ENCODE measurements at places on chromosomes 3 and 15.

DNA sequence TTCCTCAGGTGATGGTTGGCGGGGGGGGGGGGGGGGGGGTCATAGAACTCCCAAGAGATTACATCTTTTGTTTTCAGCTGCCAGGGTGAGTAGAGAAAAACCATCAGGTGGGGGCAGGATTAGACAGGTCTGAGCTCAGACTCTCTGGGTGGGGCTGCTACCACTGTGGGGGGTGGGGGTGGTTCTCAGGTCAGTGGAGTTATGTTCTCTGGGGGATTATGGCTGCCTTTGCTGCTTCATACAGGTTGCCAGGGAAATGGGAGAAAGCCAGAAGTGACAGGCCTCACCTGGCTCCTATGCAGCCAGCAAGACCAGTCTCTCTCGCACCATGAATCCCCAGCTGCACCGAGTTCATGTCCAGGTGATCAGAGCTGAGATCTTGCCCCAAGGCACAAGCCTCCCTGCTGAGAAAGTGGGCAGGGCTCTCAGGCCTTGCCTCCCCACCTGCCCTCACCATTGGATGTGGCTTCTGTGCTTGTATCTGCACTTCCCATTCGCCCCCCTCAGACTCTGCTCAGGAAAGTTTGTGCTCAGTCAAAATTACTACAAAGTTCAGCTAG, 828.1 kb downstream of the MCTP2 start:
- DNase-seq: no peak

- DNase-seq: no peak
Measured at GRCh38 chr15:69089258-69089657, 71.2 kb upstream of the GLCE start.

DNA sequence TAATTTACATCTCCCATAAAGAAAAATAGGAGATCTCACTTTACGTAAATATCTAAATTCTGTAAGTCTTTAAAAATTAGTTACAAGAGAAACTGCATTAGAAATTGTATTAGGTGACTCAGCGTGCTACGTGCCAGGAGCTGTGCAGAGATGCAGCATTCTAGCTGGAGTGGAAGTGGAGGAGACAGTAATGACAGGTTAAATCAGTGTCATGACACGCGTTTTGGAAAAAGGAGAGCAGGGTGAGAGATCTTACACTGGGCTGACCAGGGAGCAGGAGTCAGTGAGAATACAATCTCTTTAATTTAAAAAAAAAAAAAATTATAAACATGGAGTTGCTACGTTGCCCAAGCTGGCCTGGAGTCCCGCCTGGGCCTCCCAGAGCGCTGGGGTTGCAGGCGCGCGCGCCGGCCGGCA, 635 bp downstream of the TUBGCP5 start:
- DNase-seq: no peak

DNA sequence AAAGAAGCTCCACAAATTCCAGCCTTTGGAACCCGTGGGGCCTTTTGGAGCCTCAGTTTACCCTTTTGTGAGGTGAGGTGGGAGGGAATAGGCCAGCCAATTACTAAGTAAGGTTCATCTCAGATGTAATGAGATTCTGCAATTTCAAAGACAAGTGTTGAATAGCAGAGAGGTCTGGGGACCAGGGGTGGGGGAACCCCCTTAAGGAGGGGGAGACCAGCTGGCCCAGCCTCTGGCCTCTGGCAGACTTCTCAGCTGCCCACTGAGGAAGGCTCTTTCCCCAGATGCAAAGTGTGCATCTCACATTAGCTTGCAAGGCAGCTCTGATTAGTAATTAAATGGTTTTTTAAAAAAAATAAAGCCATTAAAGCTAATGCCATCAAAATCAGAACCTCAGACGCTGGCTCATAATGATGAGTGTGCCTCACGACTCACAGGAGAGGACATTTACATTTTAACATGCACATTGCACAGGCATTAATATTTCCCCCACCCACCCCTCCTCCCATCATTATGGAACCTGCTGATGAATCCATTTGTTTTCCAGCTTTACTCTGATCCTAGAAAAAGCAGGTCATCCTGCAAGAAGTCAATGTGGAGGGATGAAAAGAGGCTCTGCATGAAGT, 176.7 kb upstream of the TLE3 start:
- DNase-seq: no peak

DNA sequence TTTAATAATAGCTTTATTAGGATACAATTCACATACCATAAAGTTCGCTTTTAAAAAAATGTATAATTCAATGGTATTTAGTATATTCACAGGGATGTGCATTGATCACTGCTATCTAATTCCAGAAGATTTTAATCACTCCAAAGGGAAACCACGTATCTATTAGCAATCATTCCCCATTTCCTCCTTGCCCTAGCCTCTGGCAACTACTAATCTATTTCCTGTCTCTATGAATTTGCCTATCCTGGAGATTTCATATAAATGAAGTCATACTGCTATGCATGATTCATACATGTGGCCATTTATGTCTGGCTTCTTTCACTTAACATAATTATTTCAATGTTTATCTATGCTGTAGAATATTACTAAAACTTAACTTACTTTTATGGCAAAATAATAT, 32.0 kb upstream of the CASR start:
- no peak for DNase-seq

DNA sequence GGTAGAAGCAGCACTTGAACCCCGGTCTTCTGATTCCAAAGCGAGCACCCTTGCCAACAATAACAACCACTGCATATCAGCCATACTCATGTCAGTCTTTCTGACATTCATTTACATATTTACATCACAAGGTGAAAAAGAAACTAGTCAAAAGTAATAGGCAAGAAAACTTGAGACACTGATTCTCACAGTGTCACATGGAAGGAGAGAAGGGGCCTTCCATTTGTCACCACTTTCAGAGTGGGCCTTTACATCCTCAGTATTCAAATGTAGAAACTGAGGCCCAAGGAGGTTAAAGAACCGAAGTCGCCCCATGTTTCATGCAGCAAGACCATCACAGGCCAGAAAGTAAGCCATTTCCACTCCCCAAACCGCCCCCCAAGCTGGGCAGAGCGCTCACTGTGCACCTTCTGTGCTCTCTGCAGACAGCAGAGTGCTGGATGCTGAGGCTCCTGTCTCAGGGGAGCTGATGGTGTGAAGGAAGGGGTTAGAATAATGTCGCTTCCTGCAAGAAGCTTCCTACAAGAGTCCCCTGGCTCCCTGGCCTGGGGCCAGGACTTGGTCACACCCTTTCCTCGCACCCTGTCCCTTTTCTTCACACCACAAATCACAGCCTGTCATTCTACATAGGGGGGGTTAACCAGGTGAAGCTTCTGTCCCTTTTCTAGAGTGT, 260.1 kb downstream of the UACA start:
- no peak for DNase-seq

- DNase-seq: peak; percentile 23
Measured at GRCh38 chr3:33915796-33916546, 117.5 kb downstream of the PDCD6IP start.

- DNase-seq: no peak
Measured at GRCh38 chr3:154931484-154931883, 148.6 kb upstream of the MME start.

DNA sequence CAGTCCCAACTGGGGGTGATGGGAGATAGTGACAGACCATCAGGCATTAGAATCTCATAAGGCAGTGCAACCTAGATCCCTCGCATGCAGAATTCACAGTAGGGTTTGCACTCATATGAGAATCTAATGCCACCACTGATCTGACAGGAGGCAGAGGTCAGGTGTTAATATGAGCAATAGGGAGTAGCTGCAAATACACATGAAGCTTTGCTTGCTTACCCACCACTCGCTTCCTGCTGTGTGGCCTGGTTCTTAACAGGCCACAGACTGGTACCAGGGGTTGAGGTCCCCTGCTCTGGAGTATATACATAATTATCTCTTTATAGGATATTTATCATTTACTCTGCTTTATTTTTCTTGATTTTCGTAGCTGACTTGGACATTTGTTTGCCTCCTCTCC, 36.0 kb upstream of the ZMAT3 start:
- DNase-seq: no peak

GRCh38 chr3:189467451-189467850, 163.7 kb upstream of the TP63 start:
- DNase-seq: no peak

- DNase-seq: no peak
Measured at GRCh38 chr3:176690083-176690869, 507.0 kb downstream of the TBL1XR1 start.

GRCh38 chr3:177729956-177730681, 532.8 kb upstream of the TBL1XR1 start:
- no peak for DNase-seq

DNA sequence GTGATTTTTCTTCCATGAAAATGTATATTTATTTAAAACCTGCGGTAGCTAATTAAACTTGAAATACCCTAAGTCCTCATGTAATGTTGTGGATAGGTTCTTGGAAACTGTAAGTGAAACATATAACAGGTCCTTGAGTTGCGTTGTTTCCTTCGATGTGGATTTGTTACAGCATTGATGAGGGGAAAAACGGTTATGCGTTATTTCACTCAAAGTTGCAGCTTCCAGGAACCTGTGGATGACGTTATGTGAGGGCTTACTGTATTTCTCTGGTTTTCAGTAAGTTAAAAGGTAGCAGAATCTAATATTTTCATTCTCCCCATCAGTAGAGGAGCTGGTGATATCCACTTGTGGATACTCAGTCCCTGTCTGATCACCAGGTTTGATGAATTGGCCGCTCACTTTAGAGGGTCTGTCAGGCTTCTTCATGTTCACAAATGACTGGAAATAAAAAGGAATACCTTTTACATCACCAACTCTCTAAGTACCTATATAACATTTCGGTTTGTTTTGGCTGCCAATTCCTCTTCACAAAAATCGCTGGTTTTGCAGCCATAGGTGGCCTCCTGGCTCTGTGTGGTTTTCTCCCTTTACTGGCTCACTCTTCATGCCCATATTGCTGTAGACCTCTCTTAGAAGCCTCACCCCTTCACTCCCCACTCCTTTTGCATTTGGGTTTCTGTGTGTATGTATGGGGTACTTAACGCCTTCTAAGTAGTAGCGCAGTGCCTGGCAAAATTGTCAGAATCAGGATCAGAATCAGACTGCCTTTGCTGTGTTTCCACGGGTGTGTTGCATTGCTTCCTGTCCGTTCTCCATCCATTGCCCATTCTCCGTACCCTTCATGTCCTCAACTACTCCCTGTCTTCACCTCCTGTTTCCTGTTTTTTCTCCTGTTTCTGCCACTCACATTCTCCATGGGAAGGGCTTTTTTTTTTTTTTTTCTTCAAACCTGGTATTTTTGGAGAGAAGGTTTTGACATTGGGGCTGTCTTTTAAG, 112.6 kb downstream of the FNDC3B start:
- DNase-seq: no peak

DNA sequence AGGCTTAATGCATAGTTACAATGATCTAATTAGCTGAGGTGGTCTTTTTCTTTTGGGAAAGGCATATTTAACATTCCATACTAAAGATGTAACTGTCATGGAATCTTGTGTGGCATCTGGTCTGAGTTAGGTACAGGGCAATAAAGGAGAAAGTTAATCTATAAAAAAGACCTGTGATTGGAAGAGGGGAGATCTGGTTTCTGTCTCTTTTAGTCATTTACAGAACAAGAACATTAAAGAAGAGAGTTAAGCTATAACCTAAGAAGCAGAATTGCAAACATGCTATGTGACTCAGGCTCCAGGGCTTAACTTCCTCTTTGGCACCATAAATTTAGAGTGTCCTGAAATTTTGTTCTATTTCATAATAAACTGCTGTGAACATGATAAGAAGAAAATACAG, 47.2 kb upstream of the MME start:
- no peak for DNase-seq

DNA sequence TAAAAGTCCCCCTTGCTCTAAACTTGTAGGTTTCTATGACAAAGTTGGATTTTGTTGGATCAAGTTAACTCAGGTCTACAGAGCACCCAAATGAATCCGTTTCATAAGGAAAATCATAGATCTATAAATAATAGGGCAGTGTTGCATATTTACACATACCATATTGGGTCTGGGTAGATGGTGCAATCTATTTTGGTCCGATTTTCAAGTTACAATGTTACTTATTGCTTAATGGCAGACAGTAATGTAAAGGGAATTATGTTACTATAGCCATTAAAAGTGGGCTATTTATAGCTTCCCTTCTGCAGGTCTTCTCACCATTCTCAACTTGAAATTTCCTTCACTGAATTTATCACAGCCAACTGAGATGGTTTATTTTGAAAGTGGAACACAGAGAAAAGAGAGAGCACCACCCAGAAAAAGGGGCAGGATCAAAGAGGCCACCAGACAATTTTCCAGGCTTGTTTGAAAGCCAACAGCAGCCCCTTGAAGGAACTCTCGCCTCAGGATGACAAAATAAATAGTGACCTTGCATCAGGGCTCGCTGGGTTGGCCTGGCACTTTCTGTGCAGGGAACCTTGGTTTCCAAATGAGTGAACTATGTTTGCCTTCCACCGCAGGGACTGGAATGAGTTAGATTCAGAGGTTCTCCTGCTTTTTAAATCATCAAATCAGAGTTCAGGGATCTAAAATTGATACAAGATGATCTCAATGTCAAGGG, 260.2 kb upstream of the HES1 start:
- DNase-seq: no peak

- DNase-seq: no peak
Measured at GRCh38 chr15:63353887-63354286, 27.8 kb downstream of the CA12 start.

DNA sequence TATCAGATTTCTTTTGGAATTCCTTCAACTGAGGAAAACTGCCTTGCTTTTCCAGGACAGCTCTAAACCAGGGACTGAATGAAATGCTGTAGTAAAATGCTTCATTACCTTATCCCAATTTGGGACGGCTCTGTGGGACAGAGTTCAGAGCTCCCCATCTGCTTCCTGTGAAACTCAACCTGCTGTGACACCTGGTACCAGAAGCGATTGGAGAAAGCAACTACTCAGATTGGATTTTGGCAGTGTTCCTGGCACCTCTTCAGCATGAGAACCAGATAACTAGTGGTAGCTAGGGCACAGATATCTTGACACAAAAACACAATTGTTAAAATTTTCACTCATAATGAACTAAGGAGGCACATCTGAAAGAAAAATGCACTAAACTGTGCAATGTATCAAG, 539.1 kb downstream of the SI start:
- no peak for DNase-seq

- DNase-seq: no peak
Measured at GRCh38 chr15:41584636-41585126, 25.7 kb downstream of the TYRO3 start.

DNA sequence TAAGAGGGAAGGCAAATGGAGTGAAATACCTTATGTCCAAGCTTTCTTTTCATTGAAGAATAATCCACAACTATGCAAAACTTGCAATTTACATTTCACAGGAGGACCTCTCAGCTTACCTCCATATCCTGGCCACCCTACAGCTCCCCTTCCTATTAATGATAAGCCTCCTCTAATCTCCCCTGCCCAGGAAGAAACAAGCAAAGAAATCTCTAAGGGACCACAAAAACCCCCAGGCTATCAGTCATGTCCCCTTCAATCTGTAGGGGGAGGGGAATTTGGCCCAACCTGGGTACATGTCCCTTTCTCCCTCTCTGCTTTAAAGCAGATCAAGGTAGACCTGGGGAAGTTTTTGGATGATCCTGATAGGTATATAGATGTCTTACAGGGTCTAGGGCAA, 11.0 kb upstream of the OSBPL11 start:
- no peak for DNase-seq

DNA sequence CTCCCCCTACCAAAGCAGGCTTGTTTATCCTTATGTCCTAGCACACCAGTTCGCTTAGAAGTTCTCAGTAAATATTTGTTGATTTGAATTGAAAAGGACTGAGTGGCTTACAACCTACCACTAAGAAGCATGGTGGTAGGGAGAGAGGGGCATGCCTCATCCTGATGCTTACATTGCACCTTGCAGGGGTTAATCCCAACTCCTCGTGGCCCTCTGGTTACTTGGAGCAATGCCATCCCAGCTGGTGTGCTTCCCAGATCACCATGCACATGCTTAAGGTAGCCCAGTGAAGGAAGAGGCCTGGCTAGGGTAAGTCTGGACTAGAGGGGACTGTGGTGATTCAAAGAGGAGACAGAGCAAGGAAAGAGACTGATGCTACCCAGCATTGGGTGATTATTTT, 253.3 kb downstream of the CLSTN2 start:
- DNase-seq: no peak

Data from anterior cingulate cortex (tissue), 58 donors.